ENCODE measurements at places on chromosomes 16 and 17. TPM values are rescaled to one million over a fixed set of nuclear protein-coding genes. Genes with fewer than 3 reads are reported as not detected.

KRTAP9-2 gene
- total RNA-seq, result not detected

CLEC19A gene
- total RNA-seq, result not detected

MSI2 gene
- total RNA-seq, result 6.3 TPM

DNAH17 gene
- under 0.01 TPM for total RNA-seq

IL17C gene
- 0.79 TPM for total RNA-seq

TBC1D3D gene
- not detected for total RNA-seq

SCN4A gene
- total RNA-seq, result not detected

KRTAP4-1 gene
- not detected for total RNA-seq

CFAP97D1 gene
- not detected for total RNA-seq

ATP2C2 gene
- total RNA-seq, result not detected

OR3A3 gene
- total RNA-seq, result not detected

UBALD2 gene
- total RNA-seq, result 14.7 TPM

SAMD14 gene
- total RNA-seq, result 5.7 TPM

SPIRE2 gene
- 2.4 TPM for total RNA-seq

METTL9 gene
- 195 TPM for total RNA-seq

C16orf46 gene
- total RNA-seq, result 2.0 TPM

PABPN1L gene
- total RNA-seq, result not detected

FOXN1 gene
- total RNA-seq, result not detected

HID1 gene
- total RNA-seq, result 15.5 TPM

LPCAT2 gene
- total RNA-seq, result 26.6 TPM

HSF4 gene
- total RNA-seq, result 0.40 TPM

RAB37 gene
- 0.44 TPM for total RNA-seq

CIBAR2 gene
- total RNA-seq, result not detected

PRSS8 gene
- total RNA-seq, result not detected

PLD6 gene
- total RNA-seq, result 5.2 TPM

GJD3 gene
- total RNA-seq, result 4.2 TPM

C16orf74 gene
- 83.4 TPM for total RNA-seq

CTNS gene
- total RNA-seq, result 54.7 TPM

KRT24 gene
- total RNA-seq, result not detected

KRT20 gene
- total RNA-seq, result not detected

SP2 gene
- 2.9 TPM for total RNA-seq

CCL14 gene
- 0.80 TPM for total RNA-seq

WNK4 gene
- 3.7 TPM for total RNA-seq

CA10 gene
- not detected for total RNA-seq

CACNG5 gene
- not detected for total RNA-seq

SPATA20 gene
- 103 TPM for total RNA-seq

MEOX1 gene
- total RNA-seq, result 6.4 TPM

HSD11B2 gene
- not detected for total RNA-seq

GLIS2 gene
- total RNA-seq, result 5.6 TPM

NUPR1 gene
- total RNA-seq, result 12.5 TPM

TBC1D3K gene
- total RNA-seq, result not detected

PIPOX gene
- 0.05 TPM for total RNA-seq

ICAM2 gene
- total RNA-seq, result 1,396 TPM

PPP1R27 gene
- total RNA-seq, result not detected

SLX1B gene
- total RNA-seq, result 29.3 TPM

CPNE7 gene
- 48.7 TPM for total RNA-seq

HBQ1 gene
- not detected for total RNA-seq

NCBP3 gene
- total RNA-seq, result 14.5 TPM

ZP2 gene
- not detected for total RNA-seq

TSNAXIP1 gene
- 0.20 TPM for total RNA-seq

GGT6 gene
- total RNA-seq, result not detected

COL1A1 gene
- 6.3 TPM for total RNA-seq

TP53TG3F gene
- total RNA-seq, result not detected

TSPOAP1 gene
- not detected for total RNA-seq

CNTNAP1 gene
- total RNA-seq, result 40.8 TPM

BAHCC1 gene
- 23.0 TPM for total RNA-seq
